ENCODE measurements at places on chromosomes 11 and 22.

- no peak for DNase-seq
Observed at GRCh38 chr22:49685116-49685515, 142.6 kb downstream of the BRD1 start.

GRCh38 chr11:130645843-130646197 is 197.4 kb downstream of the ADAMTS15 start:
- no peak for DNase-seq

GRCh38 chr11:130330101-130330684 is 15.5 kb upstream of the ZBTB44 start:
- DNase-seq, result no peak

- DNase-seq, result peak; percentile 39
Observed at GRCh38 chr11:120336641-120337354, 585 bp downstream of the ARHGEF12 start.

- no peak for DNase-seq
Observed at GRCh38 chr11:118156531-118157185, 4.0 kb upstream of the SCN4B start.

GRCh38 chr11:24390762-24391161 is 106.1 kb upstream of the LUZP2 start:
- DNase-seq, result no peak

DNA sequence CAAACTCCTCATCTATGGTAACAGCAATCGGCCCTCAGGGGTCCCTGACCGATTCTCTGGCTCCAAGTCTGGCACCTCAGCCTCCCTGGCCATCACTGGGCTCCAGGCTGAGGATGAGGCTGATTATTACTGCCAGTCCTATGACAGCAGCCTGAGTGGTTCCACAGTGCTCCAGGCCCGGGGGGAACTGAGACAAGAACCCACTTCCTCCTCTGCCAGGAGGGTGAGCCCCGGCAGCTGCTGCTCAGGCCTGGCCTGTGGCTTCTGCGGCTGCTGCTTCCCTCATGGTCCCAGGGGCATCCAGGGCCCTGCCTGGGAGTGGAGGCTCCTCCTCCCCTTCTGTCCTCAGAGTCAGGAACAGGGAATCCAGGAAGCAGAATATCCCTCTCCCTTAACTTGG is 98.4 kb downstream of the ZNF280B start:
- no peak for DNase-seq

DNA sequence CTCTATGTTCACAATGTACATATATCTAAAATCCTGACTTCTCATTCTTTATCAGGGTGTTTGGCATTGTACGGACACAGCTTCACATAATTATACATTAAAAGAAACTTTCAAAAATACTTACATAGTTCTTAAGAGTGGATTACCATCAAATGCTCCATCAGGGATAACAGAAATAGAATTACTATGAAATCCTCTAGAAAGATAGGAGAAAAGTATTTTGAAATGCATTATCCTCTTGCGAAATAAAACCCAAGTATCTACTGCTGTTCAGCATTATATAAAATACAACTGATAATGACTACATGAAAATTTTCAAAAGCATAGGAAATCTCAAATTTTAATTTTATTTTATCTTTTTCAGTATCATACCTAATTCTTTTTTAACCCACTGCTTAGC is 17.8 kb upstream of the CCDC34 start:
- no peak for DNase-seq

- no peak for DNase-seq
Observed at GRCh38 chr11:55324500-55324899, 18.5 kb upstream of the OR4A16 start.

GRCh38 chr11:62546244-62546928 is at the start of gene AHNAK:
AHNAK (minus strand) TSS chr11:62546806; CDS start chr11:62536098, 10,708 bp downstream.
- DNase-seq, result peak; percentile 63

- no peak for DNase-seq
Observed at GRCh38 chr22:39129081-39129480, 23.4 kb downstream of the CBX7 start.

GRCh38 chr22:44042249-44043218 is 18.4 kb downstream of the PARVB start:
- DNase-seq, result no peak

- no peak for DNase-seq
Observed at GRCh38 chr11:14223636-14224288, 135.2 kb downstream of the RRAS2 start.

GRCh38 chr11:86197448-86197847 is 47.1 kb upstream of the EED start:
- peak; percentile 58 for DNase-seq

DNA sequence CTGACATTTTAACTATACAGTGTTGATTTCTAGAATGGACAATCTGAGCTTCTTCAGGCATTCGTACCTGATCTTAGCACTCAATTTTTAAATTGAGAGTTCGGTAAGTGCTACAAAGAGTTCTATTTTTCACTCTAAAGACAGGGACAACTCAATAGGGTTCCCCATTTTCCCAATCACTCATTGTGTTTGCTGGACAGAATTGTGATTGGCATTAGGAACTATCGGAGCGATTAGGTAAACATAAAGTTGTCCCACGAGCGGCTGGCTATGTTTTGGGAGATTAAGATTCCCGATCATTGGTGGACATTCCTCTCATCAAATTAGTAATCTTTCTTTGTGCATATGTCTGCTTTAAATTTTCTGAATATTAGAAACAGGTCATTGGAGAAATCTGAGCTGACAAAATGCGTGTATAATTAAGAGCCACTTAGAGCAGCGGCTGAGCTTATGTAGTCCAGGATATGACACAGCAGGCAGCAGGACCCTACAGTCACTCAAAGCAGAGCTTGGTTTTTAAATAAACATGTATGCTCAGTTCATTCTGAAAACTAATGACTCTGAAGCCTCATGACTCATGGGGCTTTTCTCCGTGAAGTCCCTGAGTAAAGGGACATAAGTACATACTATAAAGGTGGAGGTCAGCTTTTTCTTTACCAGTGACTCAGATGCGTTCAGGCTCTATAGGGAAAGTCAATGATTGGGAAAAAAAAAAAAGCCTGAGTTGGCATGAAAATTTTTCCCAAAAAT is 109.4 kb downstream of the GRIA4 start:
- DNase-seq, result peak; percentile 17

GRCh38 chr22:41857155-41857859 is 24.4 kb downstream of the SREBF2 start:
- DNase-seq, result peak; percentile 72

DNA sequence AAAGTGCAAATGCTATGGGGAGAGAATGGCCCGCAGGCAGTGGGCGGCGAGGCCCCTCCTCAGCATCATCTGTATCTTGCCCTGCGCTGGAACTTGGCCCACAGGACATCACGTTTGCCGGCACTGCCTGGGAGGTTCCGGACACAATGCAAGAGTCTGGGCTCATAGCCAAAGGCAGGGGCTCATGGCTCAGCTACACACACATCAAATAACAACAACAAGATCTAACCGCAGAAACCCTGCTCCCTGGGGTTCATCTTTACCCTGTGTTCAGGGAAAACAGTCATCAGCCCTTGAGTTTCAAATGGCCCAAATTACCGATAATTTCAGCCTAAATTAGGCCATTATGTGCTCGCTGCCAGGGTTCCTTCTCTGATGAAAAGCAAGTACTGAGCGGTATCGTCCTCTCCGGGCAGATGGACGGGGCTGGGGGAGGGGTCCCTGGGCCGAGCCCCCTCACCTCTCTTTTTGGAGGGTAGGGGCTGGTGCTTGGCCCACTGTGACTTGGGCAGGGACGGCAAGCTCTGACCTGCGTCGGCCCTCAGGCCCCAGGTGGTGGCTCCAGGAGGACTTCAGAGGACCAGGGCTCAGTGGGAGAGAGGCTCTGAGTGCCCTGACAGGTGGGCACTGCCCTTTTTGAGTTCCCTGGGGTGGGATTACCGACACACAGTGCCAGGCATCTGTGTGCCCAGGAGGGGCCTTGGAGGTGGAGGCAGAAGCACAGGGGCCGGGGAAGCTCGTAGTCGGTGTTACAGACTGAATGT is 25.0 kb upstream of the GAL start:
- DNase-seq, result peak; percentile 98

DNA sequence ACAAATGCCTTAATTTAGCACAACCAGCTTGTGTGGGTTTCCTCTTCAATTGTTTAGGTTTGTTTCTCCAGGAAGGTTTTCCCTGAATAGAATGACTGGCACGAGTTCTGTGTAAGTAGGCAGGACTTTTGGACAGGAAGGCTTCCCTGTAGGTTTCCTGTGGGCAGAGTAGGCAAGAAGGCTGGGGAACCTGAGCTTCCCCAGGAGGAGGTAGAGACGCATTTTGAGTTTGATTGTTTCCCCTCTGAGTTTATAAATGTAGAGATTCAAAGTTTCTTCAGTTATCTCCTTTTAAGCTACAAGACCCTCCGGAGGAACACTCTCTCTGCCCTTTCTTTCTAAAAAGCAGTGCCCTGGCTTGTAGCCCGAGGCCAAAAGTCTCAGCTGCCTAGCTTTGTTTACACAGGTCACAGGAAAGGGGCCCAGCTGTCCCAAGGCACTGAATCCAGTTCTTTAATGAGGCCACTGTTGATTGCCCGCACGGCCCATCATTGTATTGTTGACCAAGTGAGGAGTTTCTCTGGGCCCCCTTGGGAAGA is 66.6 kb upstream of the RDX start:
- DNase-seq, result peak; percentile 54

DNA sequence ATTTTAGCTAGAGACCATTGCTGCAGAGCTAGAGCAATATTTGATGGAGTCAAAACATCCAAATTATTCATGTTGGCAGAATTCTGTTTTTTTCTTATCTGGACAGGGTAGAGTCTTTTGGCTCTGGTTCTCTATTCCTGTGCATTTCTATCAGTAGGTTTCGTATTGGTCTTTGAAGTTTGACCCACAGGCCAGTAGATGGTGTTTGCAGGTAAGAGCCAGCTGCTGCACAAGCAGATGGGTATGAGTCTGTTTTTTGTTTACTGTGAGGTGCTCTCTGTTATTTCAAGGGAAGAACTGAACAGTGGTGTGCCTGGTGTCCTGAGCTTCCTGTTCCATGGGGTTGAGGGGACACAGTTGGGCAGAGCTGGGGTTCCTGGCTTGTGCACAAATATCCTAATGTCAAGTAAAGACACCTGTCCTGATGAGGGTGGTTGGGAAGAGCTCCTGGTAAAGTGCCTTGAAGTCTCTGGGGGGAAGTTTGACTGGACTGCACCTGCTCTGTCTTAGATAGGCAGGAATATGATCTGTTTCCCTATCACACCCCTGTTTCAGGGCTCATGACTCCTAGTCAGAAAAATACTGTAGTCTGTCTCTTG is 34.0 kb upstream of the SLC22A25 start:
- DNase-seq, result no peak

DNA sequence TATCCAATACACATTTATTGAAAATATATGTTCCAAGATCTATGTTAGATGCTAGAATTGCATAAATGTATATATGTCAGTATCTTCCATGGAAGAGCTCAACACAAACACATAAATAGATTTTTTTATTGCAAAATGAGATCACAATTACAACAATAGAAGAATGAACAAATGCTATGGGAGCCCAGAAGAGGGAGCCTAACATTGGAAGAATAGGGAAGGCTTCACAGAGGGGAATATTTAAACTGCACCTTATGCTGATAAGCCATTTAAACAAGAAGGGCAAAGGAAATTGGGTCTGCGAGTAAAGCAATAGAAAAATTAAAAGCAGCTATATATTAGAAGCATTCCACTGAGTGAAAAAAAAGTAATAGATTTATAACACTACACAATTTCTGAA is 96.1 kb upstream of the LRRC55 start:
- peak; percentile 16 for DNase-seq

GRCh38 chr11:60932605-60933356 is 8.5 kb downstream of the TMEM132A start:
- no peak for DNase-seq

DNA sequence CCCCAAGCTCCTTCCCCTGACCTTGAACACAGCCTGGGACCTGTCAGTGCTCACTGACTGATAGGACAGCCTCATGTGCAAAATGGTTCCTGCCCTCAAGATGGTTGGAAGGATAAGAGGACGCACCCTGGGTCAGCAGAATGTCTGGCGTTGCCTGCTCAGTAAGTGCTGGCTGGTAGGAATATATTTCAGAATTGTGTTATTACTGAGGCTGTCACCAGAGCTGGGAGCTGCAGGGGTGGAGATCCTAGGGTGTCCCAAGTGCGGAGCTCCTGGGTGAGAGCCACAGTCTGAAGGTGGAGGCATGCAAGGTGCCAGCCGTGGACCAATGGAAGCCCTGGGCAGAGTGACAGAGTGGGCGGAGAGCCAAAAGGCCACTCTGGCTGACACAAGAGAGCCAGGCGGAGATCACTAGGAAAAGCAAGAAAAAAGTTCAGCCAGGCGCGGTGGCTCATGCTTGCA is 1.0 kb upstream of the SEC14L4 start:
- no peak for DNase-seq

GRCh38 chr11:26143566-26144290 is 188.2 kb upstream of the ANO3 start:
- no peak for DNase-seq

DNA sequence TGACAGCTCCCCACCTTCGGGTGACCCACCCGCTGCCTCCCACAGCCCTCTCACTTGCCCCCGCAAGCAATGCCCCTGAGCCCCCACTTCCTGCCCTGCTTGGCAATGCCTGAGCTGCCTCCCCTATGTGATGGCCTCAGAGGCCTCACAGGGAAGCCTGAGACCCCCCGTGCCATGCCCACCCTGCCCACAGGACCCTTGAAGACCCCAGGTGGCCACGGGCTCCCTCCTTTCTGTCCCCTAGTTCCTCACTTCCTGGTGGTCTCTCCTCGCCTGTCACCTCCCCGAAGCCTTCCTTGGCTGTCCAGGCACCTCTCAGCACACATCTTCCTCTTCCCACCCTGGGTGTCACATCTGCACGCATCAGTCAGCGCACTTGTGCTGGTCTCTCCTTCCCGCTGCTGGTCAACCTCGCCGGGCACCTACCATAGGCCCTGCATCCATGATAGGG is 90.5 kb downstream of the BRD1 start:
- no peak for DNase-seq

DNA sequence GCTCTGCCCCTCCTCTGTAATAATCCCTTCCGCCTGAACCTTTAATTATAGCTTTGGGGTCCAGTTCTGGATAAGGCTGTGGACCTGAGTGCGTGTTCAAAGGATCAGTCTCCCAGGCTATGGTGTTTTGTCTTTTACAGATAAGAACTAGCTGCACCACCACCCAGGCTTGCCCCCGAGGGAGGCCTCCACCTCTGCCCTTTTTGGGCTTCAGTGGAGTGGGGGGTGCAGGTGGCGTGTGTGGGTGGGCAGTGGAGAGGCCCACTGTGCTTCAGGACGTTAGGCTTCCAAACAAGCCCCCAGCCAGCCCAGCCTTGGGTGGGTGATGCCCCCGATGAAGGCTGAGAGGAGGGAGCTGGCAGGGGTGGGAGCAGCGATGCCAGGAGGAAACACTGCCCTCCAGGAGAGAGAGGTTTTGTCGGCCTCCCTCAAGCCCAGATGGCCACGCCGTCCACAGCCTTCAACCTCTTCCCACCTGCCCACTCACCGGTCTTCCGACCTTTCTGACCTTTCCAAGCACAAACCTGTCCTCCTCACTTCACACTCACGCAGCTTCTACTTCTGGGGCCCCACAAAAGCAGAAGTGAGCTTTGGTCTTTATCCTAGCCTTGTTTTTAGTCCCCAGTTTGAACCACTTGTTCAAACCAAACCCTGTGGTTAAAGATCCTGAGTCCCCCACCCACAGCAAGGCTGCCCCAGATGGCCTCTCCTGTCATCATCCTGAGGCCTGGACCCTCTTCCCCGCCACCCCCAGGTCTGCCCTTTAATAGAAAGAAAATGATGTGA is 20.4 kb downstream of the PSMD13 start:
- no peak for DNase-seq

- DNase-seq, result peak; percentile 58
Observed at GRCh38 chr11:31355131-31355530, 14.4 kb downstream of the DCDC1 start.

Data from fibroblast of pulmonary artery (primary cell).